ENCODE measurements at places on chromosomes 6 and 20.

- DNase-seq: no peak
Measured at GRCh38 chr20:59462249-59462648, 142.1 kb upstream of the PHACTR3 start.

DNA sequence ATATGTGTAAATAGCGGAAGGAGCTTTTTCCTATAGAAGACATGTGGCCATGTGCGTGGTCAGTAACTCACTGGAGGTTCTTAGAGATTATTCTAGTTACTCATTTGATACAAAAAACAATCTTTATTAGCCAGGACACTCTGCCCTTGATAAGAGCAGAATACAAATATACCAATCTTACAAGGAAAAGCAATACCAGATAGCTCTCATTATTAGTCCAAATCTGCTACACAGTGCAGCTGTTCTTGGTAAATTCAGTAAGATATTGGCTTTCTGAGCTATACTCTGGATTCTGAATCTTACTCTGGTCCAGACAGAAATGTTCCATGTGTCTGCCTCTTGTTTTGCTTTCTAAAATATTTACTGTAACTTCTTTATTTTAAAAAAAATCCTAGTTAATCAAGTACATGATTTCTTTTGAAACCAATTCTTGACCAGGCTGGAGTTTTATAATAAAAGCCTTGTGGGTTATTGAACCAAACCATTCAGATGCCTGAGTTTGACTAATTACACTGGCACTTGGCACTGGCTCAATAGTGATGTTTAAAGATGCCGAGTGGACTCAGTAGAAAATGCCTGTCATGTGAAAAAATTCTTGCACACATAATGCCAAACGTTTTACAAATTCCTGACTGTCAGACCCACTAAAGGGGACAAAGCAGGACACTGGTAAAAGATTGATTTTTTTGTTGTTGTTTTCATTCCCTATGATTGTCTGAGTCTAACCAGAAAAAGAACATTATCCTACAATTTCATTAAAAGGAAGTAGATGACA lies 242.8 kb upstream of the TCF21 start:
- no peak for DNase-seq

DNA sequence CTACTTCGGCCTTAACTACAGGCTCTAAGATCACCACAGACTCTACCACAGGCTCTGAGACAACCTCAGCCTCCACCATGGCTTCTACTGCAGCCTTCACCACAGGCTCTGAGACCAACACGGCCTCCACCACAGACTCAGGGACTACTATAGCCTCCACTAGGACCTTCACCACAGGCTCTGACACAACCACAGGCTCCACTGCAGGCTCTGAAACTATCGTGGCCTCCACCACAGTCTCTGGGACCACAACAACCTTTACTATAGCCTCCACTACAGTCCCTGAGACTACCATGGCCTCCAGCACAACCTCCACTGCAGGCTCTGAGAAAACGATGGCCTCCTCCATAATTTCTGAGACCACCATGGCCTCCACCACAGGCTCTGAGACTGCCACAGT lies 15.3 kb downstream of the MUC22 start:
- DNase-seq: no peak

DNA sequence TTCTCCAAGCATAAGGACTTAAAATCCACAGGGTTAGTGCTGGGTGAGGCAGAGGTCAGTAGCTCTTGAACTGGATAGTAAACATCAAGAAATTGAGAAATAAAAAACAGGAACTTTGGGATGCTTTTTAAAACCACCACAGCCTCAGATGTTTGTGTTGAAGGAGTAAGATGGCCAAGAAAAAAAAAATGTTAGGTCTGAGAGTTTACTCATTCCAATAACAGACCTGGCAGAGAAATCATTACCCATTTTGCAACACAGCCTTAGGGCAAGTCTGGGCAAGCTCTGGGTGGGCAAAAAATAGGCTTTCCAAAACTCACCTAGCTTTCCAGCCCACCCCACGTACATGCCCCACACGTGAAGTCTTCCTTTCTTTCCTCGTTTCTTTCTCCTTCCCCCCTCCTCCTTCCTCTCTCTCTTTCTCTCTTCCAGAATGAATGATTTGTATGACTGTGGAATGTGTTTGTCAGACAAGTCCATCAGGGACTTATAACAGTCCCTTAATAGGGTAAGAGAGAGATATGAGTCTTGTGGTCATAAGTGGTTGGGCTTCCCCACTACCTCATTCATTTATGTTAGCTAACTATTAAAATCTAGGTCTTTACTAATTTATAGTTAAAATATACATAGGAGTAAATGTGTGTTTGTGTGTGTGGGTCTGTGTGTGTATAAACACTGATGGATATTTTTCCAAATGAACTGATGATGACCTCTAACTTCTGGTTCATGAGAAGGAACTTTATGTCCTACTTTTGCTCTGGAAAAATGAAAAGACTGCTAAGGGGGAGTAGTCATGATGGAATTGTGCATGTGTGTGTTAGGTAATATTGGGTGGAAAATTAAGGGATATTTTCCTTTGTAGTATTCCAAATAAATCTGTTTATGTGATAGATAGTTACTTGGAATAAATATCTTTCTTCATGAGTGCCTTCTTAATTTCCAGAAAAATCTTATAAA lies 18.0 kb upstream of the DSE start:
- no peak for DNase-seq

- DNase-seq: no peak
Measured at GRCh38 chr6:110626442-110626841, 150.0 kb upstream of the SLC22A16 start.

- DNase-seq: no peak
Measured at GRCh38 chr20:2617099-2617714, 35.2 kb upstream of the NOP56 start.

DNA sequence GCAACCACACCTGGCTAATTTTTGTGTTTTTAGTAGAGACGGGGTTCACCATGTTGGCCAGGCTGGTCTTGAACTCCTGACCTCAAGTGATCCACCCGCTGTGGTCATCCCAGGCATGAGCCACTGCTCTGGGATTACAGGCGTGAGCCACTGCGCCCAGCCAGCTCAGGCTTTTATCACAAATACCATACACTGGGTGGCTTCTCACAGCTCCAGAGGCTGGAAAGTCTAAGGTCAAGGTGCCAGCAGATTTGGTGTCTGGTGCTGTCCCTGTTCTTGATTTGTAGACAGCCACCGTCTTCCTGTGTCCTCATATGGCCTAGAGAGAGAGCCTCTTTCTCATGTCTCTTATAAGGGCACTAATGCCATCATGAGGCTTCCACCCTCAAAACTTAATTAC lies 25.9 kb downstream of the SHLD1 start:
- DNase-seq: no peak

DNA sequence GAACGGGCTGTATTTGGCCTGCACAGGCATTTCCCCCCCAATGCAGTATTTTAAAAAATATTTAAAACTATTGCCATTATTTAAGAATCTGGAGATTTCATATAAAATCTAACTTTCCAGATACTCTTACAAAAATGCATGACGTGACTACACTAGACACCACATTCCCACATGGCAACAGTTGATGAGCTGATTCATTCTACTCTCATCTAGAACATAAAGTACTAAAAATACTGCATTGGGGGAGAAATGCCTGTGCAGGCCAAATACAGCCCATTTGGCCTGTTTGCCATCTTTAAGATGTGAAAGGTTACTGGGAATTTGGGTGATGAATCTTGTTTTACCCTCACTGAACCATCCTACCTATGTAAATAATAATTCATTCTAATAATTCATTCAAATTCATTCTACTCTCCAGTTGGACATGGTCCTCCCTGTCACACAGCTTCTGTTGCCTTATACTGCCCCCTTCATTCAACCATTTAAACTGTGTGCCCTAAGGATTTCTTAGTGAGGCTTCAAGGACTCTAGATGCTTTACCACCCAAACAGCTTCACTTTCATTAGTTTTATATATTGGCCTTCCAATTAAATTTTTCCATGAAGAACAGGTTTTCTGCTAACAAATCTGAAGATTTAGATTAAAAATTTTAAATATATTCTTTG lies 6.9 kb upstream of the ZSCAN16 start:
- no peak for DNase-seq

- no peak for DNase-seq
Measured at GRCh38 chr6:100175814-100176310, 181.8 kb upstream of the MCHR2 start.

DNA sequence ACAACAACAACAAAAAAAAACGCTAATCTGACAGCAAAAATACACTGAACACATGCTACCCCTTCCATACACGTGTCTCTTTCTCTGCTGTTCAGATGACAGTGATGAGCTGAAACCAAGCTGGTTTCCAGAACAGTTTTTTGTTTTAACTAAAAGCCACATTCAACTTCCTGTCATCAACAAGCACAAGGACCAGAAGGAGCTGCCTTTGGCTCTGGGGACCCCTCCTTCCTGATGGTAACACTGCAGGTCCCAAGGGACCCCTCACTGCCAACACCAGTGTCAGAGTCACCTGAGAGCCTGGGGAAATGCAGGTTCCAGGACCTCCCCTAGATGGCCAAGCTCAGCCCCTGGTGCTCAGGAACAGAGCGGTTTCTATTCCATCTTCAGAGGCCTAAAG lies 6.0 kb downstream of the CST7 start:
- DNase-seq: no peak

All from stimulated activated CD8-positive, alpha-beta memory T cell treated with anti-CD3 and anti-CD28 coated beads, Interleukin-7, amount 100 ng/mL, for 1 hour (primary cell).